ENCODE measurements at places on chromosomes 12 and 14.

DNA sequence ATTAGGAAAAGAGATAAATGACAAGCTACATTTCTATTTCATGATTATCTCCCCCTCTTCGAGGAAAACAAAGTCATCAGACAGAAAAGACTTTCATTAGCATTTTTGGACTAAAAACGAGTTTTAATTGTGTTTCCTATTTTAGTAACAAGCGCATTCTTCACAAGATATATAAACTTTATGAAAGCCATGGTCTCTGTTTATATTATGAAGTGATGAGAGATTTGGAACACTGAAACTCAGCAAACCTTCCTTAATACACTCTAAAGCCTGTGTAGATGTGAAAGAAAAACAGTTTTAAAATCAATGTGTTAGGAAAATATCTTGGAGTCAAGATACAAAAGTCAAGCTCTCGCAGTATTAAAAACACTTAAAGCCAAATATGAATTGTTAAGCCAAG, 539.1 kb downstream of the LRFN5 start:
- no peak overlapping the region for H3K4me3 ChIP-seq
- no peaks in the 10 kb centered on the region for H3K4me1 ChIP-seq
- DNase-seq, result no peak

GRCh38 chr14:72141084-72141483, 208.9 kb downstream of the RGS6 start:
- no peaks in the 10 kb centered on the region for H3K36me3 ChIP-seq
- H3K27ac ChIP-seq, result no peak overlapping the region
- no peaks in the 10 kb centered on the region for H3K27me3 ChIP-seq
- H3K4me3 ChIP-seq, result no peak overlapping the region

DNA sequence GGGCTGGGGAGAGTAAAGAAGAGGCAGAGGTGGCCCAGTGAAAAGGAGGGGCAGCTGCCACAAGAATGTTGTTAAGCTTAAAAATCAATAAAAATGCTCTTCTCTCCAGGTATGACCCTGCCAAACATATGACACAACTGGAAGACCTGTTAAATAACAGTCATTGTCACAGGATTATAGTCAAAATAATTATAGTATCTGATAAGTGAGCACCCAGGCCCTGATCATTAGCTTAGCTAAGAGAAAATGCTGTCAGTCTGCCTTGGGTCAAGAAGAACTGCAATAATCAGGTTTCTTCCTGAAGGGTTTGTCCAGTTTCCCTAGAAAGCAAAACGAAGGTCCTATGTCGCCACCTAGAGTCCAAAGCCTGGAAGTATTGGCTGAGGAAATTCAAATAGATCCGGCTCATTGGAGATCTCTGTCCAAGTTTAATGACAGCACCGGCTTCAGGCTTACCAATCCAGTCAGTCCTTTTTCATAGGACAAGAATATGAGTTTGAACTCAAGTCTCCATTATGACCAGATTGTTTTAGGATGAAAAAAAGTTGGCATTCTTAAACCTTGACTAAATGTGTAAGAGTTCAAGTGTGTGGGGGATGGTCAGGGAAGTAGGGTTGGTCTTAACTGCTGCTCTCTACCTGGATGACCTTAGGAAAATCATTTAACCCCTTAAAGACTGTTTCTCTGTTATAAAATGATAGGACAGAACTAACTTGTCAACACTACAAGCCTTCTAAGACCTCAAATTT, 22.5 kb upstream of the NKX2-8 start:
- H3K36me3 ChIP-seq, result no peaks in the 10 kb centered on the region
- no peaks in the 10 kb centered on the region for H3K4me1 ChIP-seq
- H3K27ac ChIP-seq, result no peak overlapping the region

- H3K4me3 ChIP-seq, result no peak overlapping the region
- peak; percentile 2 for DNase-seq
- no peak overlapping the region for H3K27ac ChIP-seq
Observed at GRCh38 chr12:34400411-34400881, 378.1 kb downstream of the ALG10 start.

DNA sequence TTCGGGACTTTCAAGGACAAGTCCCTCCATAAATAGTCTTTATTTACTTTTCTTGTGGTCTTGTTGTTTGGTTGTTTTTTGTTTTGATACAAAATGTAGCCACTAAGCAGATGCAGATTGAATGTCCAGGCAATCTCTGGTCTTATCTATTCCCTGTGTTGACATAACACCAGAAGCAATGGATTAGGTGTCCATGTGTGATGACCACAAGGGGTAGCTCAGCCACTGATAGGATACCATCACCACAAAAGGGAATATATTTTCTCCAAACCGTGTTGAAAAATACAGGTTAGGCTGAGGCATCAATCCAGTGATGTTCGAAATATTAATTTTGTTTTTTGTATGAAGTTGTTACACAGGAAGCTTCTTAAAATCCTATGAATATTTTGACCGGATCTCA, 196.3 kb downstream of the EPS8 start:
- DNase-seq, result no peak
- H3K4me3 ChIP-seq, result no peak overlapping the region

DNA sequence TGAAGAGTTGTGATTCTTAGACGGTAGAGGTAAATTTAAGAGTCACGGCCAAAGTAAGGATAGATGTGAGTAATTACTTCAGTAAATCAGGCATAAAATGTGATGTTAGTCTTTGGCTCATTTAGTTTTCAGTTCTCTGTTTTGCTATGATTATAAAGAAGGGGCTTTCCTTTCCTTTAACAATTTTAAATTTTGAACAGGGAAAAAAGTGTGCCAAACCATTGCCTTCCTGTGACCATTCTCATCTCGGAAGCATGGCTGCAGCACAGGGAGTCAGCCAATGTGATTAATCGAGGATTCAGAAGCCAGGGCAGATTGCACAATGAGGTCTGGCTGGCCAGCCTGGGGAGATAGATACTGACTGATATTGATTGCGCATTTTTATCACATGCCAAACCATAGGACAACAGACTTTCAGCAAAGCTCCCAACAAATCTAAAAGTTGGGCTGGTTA, 480.2 kb upstream of the PRICKLE1 start:
- no peaks in the 10 kb centered on the region for H3K36me3 ChIP-seq
- DNase-seq, result no peak
- no peak overlapping the region for H3K4me3 ChIP-seq
- no peaks in the 10 kb centered on the region for H3K27me3 ChIP-seq
- no peaks in the 10 kb centered on the region for H3K4me1 ChIP-seq
- peak overlapping the region; percentile 37 for H3K27ac ChIP-seq

GRCh38 chr12:47814539-47815170, 5.0 kb downstream of the HDAC7 start:
- H3K4me3 ChIP-seq, result no peak overlapping the region
- peak overlapping the region; percentile 98 for H3K27ac ChIP-seq
- no peaks in the 10 kb centered on the region for H3K27me3 ChIP-seq
- H3K4me1 ChIP-seq, result peaks cover 55% of the 10 kb centered on the region
- H3K36me3 ChIP-seq, result no peaks in the 10 kb centered on the region

- peaks cover 12% of the 10 kb centered on the region for H3K27me3 ChIP-seq
- H3K4me3 ChIP-seq, result no peak overlapping the region
- H3K36me3 ChIP-seq, result no peaks in the 10 kb centered on the region
- no peak for DNase-seq
- H3K27ac ChIP-seq, result no peak overlapping the region
Observed at GRCh38 chr12:132454933-132455418, 35.0 kb upstream of the FBRSL1 start.

DNA sequence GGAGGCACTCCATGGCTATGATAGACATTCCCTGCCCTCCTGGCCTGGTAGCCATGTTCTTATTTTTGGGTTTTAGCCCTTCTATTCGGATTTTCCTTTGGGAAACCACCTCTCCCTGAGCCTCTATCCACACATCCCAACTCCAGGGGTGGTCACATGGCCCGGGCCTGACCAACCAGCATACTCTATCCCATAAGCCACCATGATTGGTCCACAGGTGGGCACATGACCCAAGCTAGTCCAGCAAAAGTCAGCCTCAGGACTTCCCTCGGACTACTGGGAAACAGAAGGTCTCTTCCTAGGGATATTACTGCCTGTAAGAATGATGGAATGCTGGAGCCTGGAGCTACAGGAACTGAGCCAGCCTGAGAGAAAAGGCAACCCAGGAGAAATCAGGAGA, 12.5 kb downstream of the PRIMA1 start:
- H3K36me3 ChIP-seq, result no peaks in the 10 kb centered on the region
- H3K27me3 ChIP-seq, result no peaks in the 10 kb centered on the region
- H3K27ac ChIP-seq, result no peak overlapping the region
- DNase-seq, result no peak
- no peaks in the 10 kb centered on the region for H3K4me1 ChIP-seq

DNA sequence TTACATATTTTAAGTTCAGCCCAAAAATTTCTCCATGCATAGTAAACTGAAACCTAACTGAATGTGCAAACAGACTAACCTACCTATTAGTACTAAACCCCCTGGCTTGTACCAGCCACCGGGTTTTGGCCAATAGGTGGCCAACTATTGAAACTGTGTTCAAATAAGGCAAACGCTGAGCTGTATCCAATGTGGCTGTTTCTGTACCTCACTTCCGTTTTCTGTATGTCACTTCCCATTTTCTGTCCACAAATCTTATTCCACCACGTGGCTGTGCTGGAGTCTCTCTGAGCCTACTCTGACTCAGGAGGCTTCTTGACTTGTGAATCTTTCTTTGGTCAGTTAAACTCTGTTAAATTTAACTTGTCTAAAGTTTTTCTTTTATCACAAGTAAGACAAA, 6.0 kb upstream of the FBXO34 start:
- no peak overlapping the region for H3K27ac ChIP-seq
- H3K36me3 ChIP-seq, result no peaks in the 10 kb centered on the region
- no peak for DNase-seq
- H3K4me1 ChIP-seq, result peaks cover 9% of the 10 kb centered on the region
- no peak overlapping the region for H3K4me3 ChIP-seq
- H3K27me3 ChIP-seq, result no peaks in the 10 kb centered on the region

GRCh38 chr14:96176275-96176674, 28.4 kb upstream of the BDKRB2 start:
- no peaks in the 10 kb centered on the region for H3K27me3 ChIP-seq
- no peak for DNase-seq
- H3K27ac ChIP-seq, result peak overlapping the region; percentile 46
- H3K4me1 ChIP-seq, result peaks cover 14% of the 10 kb centered on the region
